ENCODE measurements at places on chromosomes 1 and 21.

DNA sequence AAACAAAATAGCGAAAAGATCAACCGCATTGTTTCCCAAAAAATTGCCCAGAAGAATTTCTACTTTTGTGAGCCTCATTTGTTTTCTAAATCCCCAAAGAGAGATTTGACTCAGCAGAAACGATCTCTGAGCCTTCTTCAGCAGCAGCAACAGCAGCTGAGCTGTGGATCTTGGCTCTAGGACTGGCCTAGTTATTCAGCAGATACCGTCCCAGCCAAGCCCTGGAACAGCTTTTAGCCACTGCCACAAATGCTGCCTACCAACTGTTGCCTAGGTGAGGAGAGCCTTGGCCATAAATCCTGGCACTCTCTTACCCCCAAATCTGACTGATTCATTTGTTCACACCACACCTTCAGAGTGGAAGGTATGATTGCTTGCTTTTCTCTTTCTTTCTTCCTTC is 320.1 kb downstream of the TGFB2 start:
- no peak for DNase-seq

DNA sequence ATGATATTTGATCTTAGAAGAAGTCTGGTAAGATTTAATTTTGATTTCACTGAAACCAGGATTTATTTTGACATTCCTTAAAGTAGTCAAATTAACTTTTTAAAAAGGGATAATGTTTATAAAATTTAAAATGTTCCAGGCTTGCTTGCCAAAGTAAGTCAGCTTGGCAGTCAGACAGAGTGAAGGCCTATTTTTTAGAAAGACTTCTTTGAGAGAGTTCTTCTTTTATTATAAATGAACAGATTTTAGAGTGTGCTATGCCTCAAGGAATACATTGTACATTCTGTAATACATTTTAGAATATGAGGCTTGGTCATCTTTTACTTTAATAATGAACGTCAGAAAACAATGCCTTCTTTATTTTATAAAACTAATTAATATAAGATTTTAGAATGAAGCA is 138.7 kb downstream of the DISP1 start:
- no peak for DNase-seq

DNA sequence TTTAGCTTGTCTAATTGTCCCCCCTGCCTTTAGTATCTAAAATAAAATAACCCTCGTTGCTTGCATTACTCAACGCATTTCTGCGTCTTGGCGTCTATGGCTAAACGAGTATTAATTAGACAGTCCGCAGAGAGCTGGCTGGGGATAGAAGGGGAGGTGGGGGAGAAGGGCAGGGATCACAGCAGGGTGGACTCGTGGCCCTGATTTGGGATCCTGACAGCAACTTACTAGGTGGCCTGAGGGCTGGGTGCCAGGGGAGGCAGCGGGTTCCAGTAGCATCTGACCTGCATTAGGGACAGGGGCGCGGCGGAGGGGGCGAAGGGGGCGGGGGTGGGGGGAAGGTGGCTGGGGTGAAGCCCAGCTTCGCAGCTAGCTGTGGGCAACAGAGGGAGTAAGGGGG is 1.1 kb upstream of the BACE2 start:
- no peak for DNase-seq

DNA sequence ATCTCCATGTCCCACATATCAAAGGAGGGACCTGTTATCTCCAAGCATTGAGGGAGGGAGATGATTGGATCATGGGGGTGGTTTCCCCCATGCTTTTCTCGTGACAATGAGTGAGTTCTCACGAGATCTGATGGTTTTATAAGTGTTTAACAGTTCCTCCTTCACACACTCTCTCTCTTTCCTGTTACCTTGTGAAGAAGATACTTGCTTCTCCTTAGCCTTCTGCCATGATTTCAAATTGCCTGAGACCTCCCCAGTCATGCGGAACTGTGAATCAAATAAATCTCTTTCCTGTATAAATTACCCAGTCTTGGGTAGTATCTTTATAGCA is 91.6 kb downstream of the DDAH1 start:
- no peak for DNase-seq

GRCh38 chr1:43452789-43453441 is 816 bp downstream of the HYI start:
- DNase-seq = no peak

GRCh38 chr1:228219245-228219961 is 11.6 kb downstream of the OBSCN start:
- no peak for DNase-seq

- DNase-seq = peak; percentile 79
Observed at GRCh38 chr1:975896-976683, 5.8 kb downstream of the PERM1 start.

GRCh38 chr1:84975035-84975434 is 21.9 kb downstream of the MCOLN2 start:
- DNase-seq = no peak

GRCh38 chr1:89525169-89525855 is 683 bp downstream of the LRRC8B start:
- DNase-seq = peak; percentile 83

- no peak for DNase-seq
Observed at GRCh38 chr1:201396861-201397464, 2.2 kb downstream of the LAD1 start.

GRCh38 chr1:10980841-10981727 is 31.4 kb upstream of the TARDBP start:
- no peak for DNase-seq

GRCh38 chr1:30052178-30052577 is 671.2 kb downstream of the MATN1 start:
- no peak for DNase-seq

- DNase-seq = no peak
Observed at GRCh38 chr1:61290525-61290924, 208.2 kb downstream of the NFIA start.

GRCh38 chr1:1013105-1013921 is at the start of gene ISG15:
Gene ISG15, plus strand, starts transcription at chr1:1013497. Its CDS starts 77 bp downstream, at chr1:1013574.
- peak; percentile 76 for DNase-seq

- DNase-seq = no peak
Observed at GRCh38 chr1:246647513-246647912, 76.7 kb upstream of the SCCPDH start.

GRCh38 chr1:191558379-191558778 is 599.9 kb upstream of the RGS18 start:
- DNase-seq = no peak

DNA sequence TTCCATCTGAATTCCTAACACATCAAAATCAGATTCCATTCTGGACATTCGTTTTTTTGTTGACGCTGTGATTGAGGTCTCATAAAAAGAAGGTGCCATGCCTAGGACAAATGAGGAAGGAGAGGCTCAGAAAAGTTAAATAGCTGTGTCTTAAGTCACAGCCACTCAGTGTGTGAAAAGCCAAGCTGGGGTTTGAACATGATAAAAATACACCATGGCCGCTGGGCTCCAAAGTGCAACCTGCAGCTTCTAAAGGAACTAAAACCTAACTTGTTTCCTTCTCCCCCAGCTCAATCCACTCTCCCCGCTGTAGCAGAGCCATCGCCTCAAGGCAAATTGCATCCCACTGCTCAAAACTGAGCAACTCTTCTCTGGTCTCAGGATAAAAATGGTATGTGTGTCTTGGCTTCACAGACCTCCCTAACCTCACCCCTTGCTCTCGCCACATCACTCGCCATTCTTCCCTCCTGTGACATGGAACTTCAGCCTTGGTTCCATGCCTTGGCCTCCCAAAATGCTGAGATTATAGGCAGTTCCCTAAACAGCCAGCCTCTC is 22.1 kb upstream of the FAM20B start:
- DNase-seq = no peak

DNA sequence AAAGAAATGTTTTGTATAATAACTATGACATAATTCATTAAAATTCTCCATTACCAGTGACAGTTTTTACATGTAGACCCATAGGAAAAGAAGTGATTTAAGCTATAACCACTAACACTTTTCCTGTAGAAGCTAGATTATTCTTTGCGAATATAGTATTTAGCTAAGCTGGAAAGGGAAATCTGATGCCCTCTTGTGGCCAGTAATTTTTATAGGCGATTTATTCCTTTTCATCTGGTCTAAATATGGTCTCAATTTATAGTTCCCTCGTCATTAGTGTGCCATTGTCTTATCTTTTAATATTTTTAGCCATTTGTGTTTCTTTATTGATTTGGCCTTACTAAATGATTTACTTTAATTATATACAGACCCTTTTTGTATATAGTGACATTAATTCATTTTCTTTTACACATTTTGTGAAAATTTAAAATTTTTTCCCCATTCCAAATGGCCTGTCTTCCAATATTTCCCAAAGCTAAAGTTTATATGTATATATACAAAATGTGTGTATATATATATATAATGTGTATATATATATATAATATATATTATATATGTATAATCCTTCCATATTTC is 26.7 kb downstream of the BTG3 start:
- DNase-seq = peak; percentile 23

- no peak for DNase-seq
Observed at GRCh38 chr1:3188150-3188971, 119.4 kb downstream of the PRDM16 start.

- DNase-seq = no peak
Observed at GRCh38 chr1:159469921-159470533, 30.5 kb downstream of the OR10J1 start.

DNA sequence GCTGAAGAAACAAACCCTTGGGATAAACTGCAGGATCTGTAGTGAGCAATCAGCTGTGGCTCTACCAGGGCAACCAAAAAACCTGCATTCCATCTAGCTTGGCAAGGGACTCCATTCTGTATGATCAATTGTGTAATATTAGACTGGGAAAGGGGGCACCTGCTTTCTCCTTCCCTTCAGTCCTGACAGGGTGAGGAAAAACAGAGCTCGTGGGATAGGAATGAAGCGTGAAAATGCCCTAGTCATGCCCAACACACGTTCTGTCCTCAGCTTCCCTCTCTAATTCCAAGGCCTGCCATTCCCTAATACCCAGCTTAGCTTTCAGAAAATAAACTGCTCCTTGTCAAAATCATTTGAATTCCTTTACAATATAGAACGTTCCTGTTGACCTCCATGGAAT is 442.3 kb downstream of the PLPP3 start:
- DNase-seq = no peak

- DNase-seq = no peak
Observed at GRCh38 chr1:12601700-12602658, 16.0 kb downstream of the DHRS3 start.

DNA sequence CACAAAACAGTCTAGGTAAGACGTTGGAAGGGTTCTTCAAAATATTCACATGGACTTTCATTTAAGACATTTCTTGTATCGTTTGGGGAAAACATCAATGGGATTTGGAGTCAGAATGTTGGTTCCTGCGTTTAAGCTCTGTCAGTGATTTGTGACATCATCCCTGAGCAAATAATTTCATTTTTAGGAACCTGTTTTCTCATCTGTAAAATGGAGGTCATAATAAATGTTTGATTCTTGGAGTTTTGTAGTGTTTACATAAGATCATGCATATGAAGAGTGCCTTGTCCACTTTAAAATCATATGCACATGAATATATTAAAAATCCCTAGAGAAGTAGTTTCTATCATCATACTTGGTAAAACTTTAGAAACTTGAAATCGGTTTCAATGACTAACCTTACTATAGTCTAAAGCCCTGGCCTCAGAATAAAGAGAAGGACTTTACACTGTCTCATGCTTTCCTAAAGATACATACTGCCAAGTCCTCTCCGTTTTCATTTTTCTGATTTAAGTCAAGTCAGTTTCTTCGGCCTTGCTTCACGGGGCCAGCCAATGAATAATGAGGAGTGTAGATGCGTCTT is 178.4 kb downstream of the ADSS2 start:
- DNase-seq = no peak

GRCh38 chr1:181119093-181119989 is 30.8 kb downstream of the IER5 start:
- no peak for DNase-seq

GRCh38 chr1:182652933-182653332 is 31.5 kb downstream of the RGS8 start:
- no peak for DNase-seq

- no peak for DNase-seq
Observed at GRCh38 chr1:150973258-150973835, 1.3 kb downstream of the CERS2 start.
